ENCODE measurements at places on chromosomes 7 and 10.

GRCh38 chr10:29955329-29955935, 104.0 kb downstream of the JCAD start:
- no peak for DNase-seq

GRCh38 chr7:147298611-147299043, 1182.0 kb downstream of the CNTNAP2 start:
- DNase-seq: no peak

- no peak for DNase-seq
Observed at GRCh38 chr10:119207713-119208552, 562 bp downstream of the GRK5 start.

GRCh38 chr10:70500812-70501301, 22.3 kb downstream of the PALD1 start:
- DNase-seq: no peak

- DNase-seq: no peak
Observed at GRCh38 chr7:3112479-3113134, 68.9 kb upstream of the CARD11 start.

DNA sequence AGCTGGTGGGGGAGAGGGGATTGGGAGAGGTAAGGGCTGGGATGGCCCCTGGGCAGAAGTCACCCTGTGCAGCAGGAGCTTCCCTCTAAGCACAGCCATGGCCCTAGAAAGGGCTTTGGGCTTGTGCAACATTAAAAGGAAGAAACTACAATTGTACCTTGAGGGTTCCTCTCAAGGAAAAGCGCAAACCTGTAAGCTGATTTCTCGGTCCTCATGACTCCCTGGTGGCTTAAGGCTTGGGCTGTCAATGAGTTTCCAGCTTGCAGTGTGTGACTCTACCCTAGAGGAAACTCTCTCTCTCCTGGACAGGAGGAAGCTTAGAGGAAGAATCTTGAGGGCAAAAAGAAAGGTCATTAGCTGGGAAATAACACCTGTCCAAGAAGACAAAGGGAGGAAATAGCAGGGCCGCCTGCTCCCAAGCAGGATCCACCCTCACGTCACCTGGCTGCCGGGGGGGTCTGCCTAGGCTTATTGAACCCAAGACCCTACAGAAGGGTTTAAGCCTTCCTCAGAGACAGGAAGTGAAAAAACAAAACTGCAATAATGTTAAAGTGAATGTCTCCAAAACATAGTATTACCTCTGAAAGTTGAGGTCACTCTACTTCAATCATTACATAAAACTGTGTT, 112.5 kb downstream of the WDR11 start:
- no peak for DNase-seq

- DNase-seq: no peak
Observed at GRCh38 chr7:4416396-4417056, 265.6 kb upstream of the FOXK1 start.

- no peak for DNase-seq
Observed at GRCh38 chr10:114498413-114499111, 94.3 kb upstream of the AFAP1L2 start.

DNA sequence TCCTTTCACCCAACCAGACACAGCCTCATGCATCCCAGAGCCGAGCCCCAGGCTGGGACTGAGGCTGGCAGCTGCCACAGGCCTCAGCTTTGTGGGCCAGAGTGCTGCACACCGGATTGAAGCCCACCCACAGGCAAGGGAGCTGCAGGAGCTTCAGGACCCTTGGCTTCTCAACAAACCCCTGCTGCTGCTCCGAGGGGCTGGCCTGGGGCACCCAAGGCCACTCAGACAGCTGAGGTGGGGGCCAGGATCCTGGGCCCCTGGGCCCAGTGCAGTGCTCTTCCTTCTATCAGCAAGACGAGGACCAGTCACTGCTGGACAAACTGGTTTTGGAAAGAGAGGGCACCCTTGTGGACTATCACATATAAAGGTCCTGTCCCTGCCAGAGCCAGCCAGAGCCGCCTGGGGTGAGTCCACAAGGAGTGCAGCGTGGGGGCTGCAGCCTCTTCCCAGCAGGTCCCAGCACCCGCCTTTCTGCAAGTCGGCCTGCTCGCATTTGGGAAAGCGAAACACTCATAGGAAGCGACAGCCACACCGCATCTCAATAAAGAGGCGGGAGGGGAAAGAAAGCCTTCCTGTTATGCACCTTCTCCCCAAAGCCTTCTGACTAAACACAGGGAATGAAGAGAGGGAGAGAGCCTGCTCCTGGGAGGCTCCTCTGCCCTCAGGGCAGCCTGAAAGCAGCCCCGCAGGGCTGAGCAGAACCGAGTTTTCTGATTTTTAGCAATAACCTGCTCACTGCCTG, 9.5 kb upstream of the TCERG1L start:
- DNase-seq: no peak

- no peak for DNase-seq
Observed at GRCh38 chr10:121683816-121684215, 85.6 kb upstream of the FGFR2 start.

DNA sequence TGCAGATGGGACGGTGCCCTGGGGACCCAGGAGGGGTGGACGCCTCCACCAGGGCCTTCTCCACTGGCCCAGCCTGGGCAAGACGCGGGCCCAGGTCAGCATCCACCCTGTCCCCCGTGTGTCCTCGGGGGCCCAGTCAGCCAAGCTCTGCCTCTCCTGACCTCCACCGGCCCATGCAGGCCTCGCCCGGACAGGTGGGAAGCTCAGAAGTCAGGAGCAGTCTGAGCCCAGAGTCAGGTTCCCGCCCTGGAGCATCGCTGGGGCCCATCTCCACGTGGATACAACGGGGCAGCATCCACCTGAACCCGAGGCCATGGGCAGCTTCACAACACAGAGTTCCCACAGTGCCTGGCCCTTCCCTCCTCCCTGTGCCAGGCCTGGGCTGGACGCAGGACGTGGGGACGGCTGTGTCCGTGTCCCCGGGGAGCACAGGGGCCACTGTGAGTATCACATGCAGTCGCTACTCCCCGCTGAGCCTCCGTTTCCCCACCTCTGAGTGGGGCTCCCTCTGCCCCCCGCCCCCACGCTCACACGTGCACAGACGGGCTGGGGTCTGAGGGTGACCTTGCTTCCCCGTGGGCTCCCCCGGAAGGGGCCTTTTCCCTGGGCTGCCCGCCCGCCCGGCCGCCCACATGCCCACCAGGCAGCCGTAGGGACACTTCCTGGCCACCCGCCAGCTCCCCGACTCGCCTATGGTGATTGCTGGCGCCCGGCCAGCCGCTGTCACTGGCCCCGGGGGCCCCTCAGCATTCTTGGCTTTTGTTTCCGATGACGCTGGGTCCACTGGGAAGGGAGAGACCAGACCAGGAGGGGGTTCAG, 64.3 kb downstream of the PDGFA start:
- no peak for DNase-seq

GRCh38 chr10:46264336-46264735, 22.5 kb upstream of the ANTXRL start:
- no peak for DNase-seq

GRCh38 chr10:104895541-104895940, 254.5 kb downstream of the SORCS3 start:
- DNase-seq: no peak

DNA sequence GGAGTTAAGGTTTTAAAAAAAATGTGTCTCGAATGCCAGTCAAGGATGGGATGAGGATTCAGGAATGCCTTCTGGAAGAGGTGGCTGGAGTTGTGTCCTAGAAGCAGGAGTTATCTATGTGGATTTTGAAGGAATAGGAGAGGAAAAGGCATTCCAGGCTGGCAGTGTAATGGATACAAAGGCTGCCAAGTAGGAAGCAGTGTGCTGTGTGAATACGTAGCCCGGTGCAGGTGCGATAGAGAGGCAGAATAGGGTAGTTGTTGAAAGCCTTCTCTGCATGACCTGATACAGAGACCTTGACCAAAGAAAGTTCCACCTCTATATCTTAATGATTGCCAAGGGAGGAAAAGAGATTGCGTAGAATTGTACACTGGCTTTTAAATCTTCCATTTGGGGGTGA, 128.1 kb upstream of the ITGB1 start:
- DNase-seq: no peak

DNA sequence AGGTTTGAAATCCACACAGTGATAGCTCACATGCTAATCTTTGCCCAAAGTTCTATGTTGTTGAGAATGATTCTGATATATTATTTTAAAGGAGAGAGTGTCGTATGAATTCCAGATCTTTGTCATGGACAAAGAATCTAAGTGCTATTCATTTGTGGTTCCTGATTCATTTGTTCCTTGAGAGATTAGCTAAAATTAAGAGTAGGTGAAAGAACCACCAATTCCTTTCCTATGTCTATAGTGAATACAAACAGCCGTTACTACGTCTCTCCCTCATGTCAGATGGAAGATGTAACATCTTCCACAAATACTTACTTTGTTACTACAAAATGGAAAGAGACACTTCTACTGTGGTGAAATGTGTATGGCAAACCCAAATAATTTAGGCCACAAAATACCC, 3.3 kb upstream of the PLXDC2 start:
- no peak for DNase-seq

- DNase-seq: no peak
Observed at GRCh38 chr7:127731431-127732080, 79.6 kb downstream of the SND1 start.

DNA sequence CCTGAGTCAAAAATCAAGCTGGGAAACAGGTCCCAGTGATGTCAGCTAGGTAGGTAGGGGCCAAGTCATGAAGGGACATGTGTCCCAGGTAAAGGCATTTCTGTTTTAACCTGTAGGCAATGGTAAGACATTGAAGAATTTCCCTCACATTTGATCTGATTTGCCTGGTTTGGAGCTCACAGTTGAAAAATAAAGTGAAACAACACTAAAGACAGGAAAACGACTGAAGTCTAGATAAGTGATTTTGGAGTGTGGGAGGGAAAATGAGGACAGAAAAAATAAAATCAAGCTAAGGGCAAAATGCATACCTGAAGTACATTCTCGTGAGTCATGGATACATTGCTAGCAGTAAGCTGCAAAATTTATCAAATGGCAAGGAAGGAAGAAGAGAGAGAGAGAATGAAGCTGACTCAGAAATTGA, 169.9 kb downstream of the SKIDA1 start:
- DNase-seq: no peak

- peak; percentile 78 for DNase-seq
Observed at GRCh38 chr10:43857206-43857930, 208.7 kb upstream of the ZNF32 start.

- DNase-seq: no peak
Observed at GRCh38 chr10:107546986-107547385, 382.5 kb upstream of the SORCS1 start.

GRCh38 chr7:51376420-51377092, 59.9 kb upstream of the COBL start:
- DNase-seq: peak; percentile 68

DNA sequence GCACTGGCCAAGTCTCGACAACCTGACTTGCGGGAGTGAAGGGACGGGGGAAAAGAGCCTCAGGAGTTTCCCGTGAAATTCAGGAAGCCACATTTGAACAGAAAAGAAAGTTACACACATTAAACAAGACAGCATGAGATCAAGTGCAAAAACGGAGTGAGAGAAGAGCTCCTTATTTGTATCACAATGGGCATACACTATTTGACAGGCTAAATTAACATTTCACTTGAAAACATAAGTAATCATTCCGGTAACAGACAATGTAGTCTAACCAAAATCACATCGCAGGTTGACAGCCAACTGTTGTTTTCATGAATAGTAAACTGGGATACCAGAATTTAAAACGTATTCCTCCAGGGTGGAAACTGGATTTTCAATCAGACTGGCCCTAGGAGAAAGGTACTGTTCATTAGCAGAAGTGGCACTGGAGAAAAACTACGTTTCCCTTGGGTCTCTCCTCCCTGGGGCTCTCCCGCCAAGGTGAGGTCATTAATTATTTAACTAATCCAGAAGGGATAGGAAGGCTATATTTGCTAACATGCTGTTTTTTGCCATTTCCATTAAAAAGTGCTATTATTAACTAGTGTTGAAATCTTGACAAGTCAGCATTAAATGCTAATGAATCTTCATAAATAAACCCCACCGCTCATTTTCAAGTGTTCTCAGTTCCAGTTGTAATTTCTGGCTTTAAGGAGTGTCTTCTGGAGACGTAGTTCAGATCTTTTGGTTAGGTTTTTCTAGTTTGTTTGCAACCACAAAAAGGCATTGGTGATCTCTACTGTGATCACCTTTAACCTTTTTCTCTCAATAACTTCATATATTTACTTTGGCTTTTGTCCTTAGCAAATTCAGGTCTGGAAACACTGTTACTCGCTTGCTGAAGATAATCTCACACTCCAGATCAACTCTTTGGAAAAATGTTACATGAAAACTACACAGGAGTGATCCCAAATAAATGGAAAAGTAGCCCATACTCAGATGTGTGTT, 25.1 kb downstream of the RHEB start:
- no peak for DNase-seq

- no peak for DNase-seq
Observed at GRCh38 chr10:70669015-70669414, 3.3 kb upstream of the ADAMTS14 start.

DNA sequence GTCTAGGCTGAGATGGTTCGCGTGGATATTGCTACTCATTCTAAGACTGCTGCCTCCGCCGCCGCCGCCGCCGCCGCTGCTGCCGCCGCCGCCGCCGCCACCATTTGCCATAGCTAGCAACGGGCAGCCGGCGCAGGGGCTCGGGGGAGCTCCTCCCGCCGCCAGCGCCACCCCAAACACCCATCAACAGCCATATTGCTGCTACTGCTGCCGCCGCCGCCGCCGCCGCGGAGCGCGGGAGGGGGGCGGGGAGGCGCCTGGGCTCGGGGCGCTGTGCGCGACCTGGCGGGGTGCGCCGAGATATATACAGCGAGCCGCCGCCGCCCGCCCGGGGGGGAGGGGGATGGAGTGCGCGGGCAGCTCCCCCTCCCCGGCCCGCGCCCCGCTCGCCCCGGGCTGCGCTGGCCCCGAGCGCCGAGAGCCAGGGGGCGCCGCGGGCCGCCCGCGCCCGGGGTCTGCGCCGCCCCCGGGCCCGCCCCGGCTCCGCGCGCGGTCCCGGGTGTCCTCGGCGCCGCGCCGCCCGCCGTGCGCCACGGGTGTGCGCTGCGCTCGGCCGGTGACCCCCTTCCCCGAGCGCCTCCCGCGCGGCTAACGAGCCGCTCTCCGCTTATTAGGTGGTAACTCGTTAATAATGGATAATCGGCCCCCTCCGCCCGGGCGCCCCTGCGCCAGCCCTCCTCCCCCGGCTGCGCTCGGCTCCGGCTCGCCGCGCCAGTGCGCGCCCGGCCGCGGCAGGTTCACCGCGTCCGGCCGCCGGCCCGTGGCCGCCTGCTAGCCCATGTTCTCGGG, at the start of gene KCNMA1:
KCNMA1 (minus strand) TSS at position 277 of the 789 bp plus-strand sequence.
- DNase-seq: no peak

DNA sequence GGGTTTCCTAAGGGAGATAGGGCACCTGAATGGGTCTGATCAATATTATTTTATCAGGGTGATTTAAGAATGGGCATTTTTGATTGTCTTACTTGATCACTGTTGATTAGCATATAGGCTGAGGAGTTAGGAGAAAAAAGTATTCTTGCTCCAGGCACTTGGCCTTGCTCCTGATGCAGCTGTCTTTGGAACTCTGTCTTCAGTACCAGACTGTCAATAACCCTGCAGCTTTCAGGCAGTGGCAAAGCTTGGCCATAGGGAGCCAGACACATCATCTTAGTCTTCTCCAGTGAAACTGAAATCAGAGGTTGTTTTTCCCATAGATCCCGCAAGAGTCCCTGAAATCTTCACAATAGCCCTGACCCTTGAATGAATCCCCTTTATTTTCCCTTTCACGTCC, 47.2 kb downstream of the EXOC4 start:
- no peak for DNase-seq

GRCh38 chr7:38840736-38841460, 68.1 kb downstream of the VPS41 start:
- DNase-seq: peak; percentile 74

GRCh38 chr7:77696643-77697534, 630 bp downstream of the RSBN1L start:
- DNase-seq: peak; percentile 65

GRCh38 chr7:148838905-148839304, 45.2 kb downstream of the EZH2 start:
- no peak for DNase-seq

All from HS-5 (cell line).